ENCODE measurements at places on chromosomes 1 and 21. TPM values are rescaled to one million over a fixed set of nuclear protein-coding genes. Genes with fewer than 3 reads are reported as not detected.

DNA sequence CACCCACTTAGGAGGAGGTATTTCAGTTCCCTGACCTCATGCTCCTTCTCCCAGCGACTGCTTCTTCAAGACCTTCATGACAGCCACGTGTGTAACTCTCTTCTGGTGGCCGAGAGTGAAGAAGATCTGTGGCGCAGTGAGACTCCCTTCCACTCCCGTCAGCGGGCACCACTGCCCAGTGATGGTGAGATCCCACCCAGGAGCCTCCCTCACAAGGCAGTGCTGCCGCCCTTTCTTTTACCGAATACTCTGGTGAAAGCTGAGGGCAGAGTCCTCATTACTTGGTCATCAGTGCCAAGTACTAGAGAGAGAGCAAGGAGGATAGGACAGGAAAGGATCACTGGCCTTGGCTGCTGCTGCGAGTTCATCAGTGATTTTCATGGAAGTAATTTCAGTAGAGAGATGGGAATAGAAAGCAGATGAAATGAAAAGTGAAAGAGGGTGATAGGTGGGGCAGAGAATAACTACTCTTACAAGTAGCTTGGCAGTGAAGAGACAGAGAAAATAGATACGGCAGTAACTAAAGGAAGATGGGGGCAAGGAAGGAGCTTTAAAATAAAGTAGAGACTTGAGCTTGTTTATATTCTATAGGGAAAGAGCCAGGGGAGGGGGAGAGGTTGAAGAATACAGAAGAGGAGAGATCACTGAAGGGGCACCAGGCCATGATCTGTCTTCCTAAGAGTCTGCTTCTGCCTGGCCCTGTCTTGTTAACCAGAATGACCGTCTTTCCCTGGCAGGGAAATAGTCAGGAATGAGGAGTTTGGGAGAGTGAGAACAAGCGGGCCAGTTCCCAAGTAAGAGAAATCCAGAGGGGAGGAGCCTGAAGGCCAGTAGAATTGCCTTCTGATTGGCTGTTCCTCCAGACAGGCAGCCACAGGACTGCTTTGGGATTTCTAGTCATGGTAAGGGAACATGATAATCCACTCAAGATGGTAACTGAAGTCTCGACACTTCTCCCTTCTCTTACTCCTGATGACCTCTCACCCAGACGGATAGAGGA is 18.3 kb downstream of the HYI start:
- H3K27ac ChIP-seq, result peak overlapping the region; percentile 55
- no peaks in the 10 kb centered on the region for H3K27me3 ChIP-seq
- H3K4me1 ChIP-seq, result peaks cover 14% of the 10 kb centered on the region
- no peak overlapping the region for H3K4me3 ChIP-seq

DNA sequence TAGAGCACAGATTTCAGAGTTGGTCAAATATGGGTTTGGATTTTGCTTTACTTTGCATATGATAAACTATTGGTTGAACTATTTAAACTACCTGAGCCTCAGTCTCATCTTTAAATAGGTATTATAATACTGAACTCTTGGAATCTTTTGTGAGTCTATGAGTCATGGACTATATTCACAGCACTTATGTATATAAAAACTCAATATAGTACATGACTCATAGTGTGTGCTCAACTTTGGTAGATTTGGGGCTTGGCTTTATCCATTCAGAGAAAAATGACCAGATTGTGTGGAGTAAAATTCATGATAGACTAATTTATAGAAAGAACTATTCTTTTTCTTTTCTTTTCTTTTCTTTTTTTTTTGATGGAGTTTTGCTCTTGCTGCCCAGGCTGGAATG is 28.7 kb downstream of the FCRL3 start:
- no peaks in the 10 kb centered on the region for H3K27me3 ChIP-seq
- no peaks in the 10 kb centered on the region for H3K36me3 ChIP-seq

- DNase-seq, result no peak
Measured at GRCh38 chr1:91806181-91806768, 79.7 kb downstream of the TGFBR3 start.

DNA sequence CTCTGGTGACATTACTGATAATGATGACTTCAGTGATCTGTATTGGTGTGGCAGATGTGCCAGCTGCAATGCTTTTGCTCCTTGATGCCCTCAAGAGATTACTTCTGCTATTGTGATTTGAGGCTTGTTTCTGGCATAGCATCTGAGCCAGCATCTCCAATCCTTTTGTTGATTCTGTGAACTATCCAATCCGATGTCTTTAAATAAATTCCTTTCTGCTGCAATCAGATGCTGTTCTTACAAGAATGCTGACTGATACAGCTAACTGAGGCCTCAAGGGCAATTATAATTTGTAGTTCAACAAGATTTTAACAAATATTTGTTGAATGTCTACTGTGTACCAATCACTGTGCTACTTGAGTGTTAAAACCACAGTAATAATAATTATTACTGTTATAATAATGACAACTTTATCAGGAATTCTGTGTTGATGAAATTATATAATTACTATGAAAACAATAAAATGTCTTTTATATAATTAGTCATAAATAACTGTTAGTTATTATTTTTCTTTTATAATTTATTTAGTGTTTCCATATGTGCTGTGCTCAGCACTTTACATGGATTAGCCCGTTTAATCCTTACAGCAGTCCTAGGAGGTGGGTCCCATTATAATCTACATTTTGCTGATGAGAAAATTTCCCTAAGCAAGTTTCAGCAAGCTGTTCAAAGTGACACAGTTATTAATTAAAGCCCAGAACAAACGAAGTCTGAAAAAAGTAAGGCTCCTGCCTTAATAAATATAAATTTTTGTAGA is 308.2 kb downstream of the BRINP3 start:
- H3K4me3 ChIP-seq, result no peak overlapping the region
- no peak for DNase-seq
- no peak overlapping the region for H3K27ac ChIP-seq
- no peaks in the 10 kb centered on the region for H3K4me1 ChIP-seq
- no peaks in the 10 kb centered on the region for H3K36me3 ChIP-seq

- no peak for DNase-seq
- H3K4me3 ChIP-seq, result no peak overlapping the region
- H3K27me3 ChIP-seq, result no peaks in the 10 kb centered on the region
- no peak overlapping the region for H3K27ac ChIP-seq
- H3K36me3 ChIP-seq, result no peaks in the 10 kb centered on the region
- H3K4me1 ChIP-seq, result peaks cover 8% of the 10 kb centered on the region
Measured at GRCh38 chr1:231720652-231721325, 94.2 kb downstream of the DISC1 start.

- H3K27me3 ChIP-seq, result no peaks in the 10 kb centered on the region
- H3K27ac ChIP-seq, result no peak overlapping the region
- no peak for DNase-seq
- H3K4me1 ChIP-seq, result no peaks in the 10 kb centered on the region
- H3K4me3 ChIP-seq, result no peak overlapping the region
Measured at GRCh38 chr1:225933072-225933471, 7.9 kb downstream of the LEFTY2 start.

DNA sequence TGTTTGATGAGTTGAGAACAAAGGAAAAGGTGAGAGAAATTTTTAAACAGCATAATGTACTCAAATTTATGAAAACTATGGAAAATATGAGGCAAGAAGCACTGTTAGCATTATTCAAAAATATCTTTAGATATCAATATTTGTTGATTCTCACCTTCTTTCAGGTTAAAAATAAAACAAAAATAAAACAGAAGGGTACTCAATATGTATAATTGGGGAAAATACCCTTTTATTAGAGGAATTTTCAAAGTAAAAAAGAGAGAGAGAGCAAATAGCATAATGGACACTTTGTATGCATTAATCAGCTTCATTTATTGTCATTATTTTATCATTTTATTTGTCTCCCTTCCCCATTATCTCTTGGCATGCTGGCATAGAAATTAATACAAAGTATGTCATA is 27.5 kb downstream of the MAP3K21 start:
- H3K4me3 ChIP-seq, result no peak overlapping the region
- H3K36me3 ChIP-seq, result no peaks in the 10 kb centered on the region
- peaks cover 6% of the 10 kb centered on the region for H3K4me1 ChIP-seq
- no peak for DNase-seq
- H3K27me3 ChIP-seq, result no peaks in the 10 kb centered on the region

The OPRD1 gene
- not detected for total RNA-seq

- DNase-seq, result no peak
- H3K4me3 ChIP-seq, result no peak overlapping the region
- no peaks in the 10 kb centered on the region for H3K4me1 ChIP-seq
- no peaks in the 10 kb centered on the region for H3K27me3 ChIP-seq
Measured at GRCh38 chr1:158830074-158830677, 975 bp upstream of the MNDA start.

DNA sequence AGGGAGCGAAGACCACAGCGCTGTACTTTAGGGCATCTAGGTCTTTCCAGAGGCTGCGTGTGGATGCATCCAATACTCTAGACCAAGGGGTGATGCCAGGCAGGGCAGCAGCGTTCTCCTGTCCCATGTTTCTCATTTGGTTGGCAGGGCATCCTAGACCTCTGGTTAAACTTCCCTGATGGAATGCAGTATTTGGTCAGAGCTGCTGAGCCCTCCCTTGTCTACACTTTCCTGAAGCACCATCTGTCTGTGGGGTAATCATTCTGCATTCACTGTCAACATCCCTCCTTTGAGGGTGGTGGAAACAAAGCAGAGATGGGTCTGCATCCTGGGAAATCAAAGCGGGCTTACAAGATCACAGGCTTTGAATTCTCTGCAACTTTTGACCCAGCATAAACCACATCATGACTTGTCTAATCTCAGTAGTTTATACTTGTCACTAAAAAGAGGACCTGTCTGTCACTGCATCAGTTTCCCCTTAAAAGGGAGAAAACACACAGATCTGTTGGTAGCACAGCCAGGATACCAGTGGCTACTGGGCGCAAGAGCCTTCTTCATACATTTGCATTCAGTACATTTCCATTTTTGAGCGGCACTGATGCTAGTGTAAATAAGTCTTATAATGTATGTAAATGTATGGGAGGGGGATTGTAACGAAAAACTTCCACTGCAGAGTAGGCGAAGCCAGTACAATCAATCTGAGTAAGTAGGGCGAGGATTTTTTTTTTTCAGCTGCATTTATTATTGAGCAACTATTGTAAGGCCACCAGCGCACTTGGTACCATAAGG is 106.3 kb downstream of the GALNT2 start:
- H3K4me3 ChIP-seq, result no peak overlapping the region
- no peaks in the 10 kb centered on the region for H3K36me3 ChIP-seq
- no peak overlapping the region for H3K27ac ChIP-seq
- DNase-seq, result no peak
- H3K27me3 ChIP-seq, result no peaks in the 10 kb centered on the region

GRCh38 chr1:237875291-237875690 is 15.4 kb downstream of the ZP4 start:
- H3K27me3 ChIP-seq, result peaks cover 18% of the 10 kb centered on the region
- H3K4me3 ChIP-seq, result no peak overlapping the region
- H3K4me1 ChIP-seq, result no peaks in the 10 kb centered on the region
- H3K27ac ChIP-seq, result no peak overlapping the region
- DNase-seq, result no peak

GRCh38 chr1:109777980-109778625 is 14.4 kb upstream of the EPS8L3 start:
- peak; percentile 7 for DNase-seq
- no peak overlapping the region for H3K27ac ChIP-seq
- no peaks in the 10 kb centered on the region for H3K27me3 ChIP-seq
- no peak overlapping the region for H3K4me3 ChIP-seq

The GGPS1 gene
- total RNA-seq, result 30.2 TPM

- peak overlapping the region; percentile 50 for H3K27ac ChIP-seq
- no peak overlapping the region for H3K4me3 ChIP-seq
- no peaks in the 10 kb centered on the region for H3K36me3 ChIP-seq
- peaks cover 8% of the 10 kb centered on the region for H3K27me3 ChIP-seq
- DNase-seq, result no peak
- peaks cover 21% of the 10 kb centered on the region for H3K4me1 ChIP-seq
Measured at GRCh38 chr1:153488731-153489130, 28.3 kb upstream of the S100A7 start.

DNA sequence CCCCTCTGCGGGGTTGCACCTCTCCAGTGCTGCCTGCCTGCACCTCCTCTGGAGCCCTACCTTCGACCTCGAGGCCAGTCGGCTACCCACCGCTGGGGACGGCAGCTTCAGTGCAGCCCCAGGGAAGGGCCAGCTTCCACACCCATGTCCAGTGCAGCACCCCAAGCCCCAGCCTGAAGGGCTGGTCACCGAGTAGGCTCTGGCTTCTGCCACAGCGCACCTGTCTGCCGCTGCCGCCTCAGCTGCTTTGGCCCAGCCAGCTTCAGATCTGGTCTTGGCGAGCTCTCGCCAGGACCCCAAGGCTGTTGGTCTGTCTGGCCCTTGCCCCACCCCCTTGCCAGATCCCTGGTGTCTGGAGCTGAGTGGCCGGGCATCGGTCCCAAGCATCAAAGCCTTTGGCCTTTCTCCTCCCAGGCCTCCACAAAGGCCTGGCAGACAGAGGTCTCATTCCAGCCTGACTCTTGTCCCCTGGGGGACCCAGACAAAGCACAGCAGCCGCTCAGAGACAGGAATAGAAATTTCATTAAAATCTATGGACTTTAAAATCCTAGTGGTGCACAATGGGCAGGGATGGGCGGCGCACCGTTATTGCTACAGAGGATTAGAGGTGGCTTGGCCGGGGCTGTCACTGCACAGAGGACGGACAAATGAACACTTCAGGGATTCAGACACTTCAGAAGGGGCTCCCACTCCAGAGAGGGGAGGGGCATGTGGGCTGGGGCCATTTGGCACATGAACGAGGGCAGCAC is 4.8 kb downstream of the CCDC24 start:
- no peak overlapping the region for H3K4me3 ChIP-seq
- H3K27ac ChIP-seq, result no peak overlapping the region
- no peaks in the 10 kb centered on the region for H3K27me3 ChIP-seq
- DNase-seq, result no peak

DNA sequence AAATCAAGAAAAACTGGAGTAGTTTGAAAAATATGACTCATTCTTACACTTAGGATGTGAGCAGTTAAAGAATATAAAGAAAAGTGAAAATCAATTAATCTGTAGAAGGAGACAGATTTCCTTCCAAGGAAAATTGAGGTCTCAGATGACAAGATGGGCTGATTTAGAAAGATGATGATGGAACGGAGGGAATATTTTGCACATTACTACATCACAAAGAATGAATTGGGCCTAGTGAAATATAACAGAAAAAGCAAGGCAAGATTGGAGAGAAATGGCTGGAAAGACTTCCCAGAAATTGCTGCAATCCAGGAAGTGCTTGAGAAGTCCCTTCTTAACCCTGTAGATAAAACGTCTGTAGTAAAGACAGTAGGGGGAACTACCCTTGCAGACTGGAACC is 169.1 kb upstream of the SYT6 start:
- H3K4me3 ChIP-seq, result no peak overlapping the region
- no peaks in the 10 kb centered on the region for H3K36me3 ChIP-seq
- DNase-seq, result no peak
- H3K4me1 ChIP-seq, result no peaks in the 10 kb centered on the region

GRCh38 chr21:36047139-36047538 is 13.2 kb downstream of the SETD4 start:
- peaks cover 90% of the 10 kb centered on the region for H3K36me3 ChIP-seq
- H3K4me1 ChIP-seq, result no peaks in the 10 kb centered on the region

GRCh38 chr21:29293495-29293894 is 5.2 kb upstream of the BACH1 start:
- no peak overlapping the region for H3K4me3 ChIP-seq
- DNase-seq, result no peak
- no peaks in the 10 kb centered on the region for H3K27me3 ChIP-seq
- no peaks in the 10 kb centered on the region for H3K36me3 ChIP-seq
- H3K27ac ChIP-seq, result no peak overlapping the region
- H3K4me1 ChIP-seq, result peaks cover 29% of the 10 kb centered on the region

- H3K27me3 ChIP-seq, result no peaks in the 10 kb centered on the region
- no peaks in the 10 kb centered on the region for H3K4me1 ChIP-seq
- H3K27ac ChIP-seq, result no peak overlapping the region
- no peaks in the 10 kb centered on the region for H3K36me3 ChIP-seq
- H3K4me3 ChIP-seq, result no peak overlapping the region
- DNase-seq, result no peak
Measured at GRCh38 chr1:96079581-96079980, 642.0 kb upstream of the PTBP2 start.

The S100A9 gene
- 62.2 TPM for total RNA-seq
